ENCODE measurements at places on chromosomes 2 and 18.
A peak's percentile ranks its signal among the peaks of the same experiment; 100 is the strongest.

- DNase-seq: no peak
Observed at GRCh38 chr18:21242780-21243401, 859 bp downstream of the GREB1L start.

GRCh38 chr2:238890618-238891456, 43.0 kb downstream of the TWIST2 start:
- DNase-seq: no peak

- DNase-seq: no peak
Observed at GRCh38 chr2:75574106-75574505, 13.4 kb upstream of the EVA1A start.

- no peak for DNase-seq
Observed at GRCh38 chr2:127388423-127389164, 819 bp upstream of the MAP3K2 start.

GRCh38 chr2:84297155-84297554, 161.9 kb downstream of the SUCLG1 start:
- no peak for DNase-seq

DNA sequence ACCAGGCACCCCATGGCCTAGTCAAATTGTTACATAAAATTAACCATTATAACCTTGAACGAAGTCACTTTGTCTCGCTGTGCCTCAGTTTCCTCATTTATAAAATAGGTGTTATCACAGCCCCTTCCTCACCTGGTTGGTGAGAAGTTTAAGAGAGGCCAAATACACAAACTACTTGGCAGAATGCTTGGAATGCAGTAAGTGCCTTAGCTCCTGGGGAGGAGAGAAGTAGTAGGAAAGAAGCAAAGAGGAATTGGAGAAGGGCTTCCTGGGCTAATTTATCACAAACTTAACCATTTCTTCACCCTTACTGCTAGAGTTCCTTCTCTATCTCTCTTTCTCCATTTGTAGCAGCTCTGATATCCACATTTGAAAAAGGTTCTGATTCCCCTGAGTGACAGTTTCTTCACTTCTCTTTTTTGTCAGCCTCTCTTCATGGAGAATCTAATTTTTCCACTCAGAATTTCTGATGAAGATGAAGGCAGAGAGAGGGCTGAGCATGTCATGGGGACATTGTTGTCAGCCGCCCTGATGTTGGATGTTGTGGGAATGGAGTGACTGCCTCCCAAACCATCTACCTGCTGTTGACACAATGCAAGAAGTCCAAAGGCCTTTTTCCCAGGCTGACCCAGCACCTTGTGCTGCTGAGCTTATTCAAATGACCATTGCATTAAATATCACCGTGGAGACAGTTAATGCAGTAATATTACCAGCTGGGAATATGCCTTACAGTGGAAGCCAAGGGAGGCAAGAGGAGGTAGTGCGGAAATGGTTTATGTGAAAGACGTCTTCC, 60.4 kb downstream of the BOD1L2 start:
- peak; percentile 27 for DNase-seq

GRCh38 chr18:36368889-36369288, 71.4 kb downstream of the FHOD3 start:
- DNase-seq: no peak

DNA sequence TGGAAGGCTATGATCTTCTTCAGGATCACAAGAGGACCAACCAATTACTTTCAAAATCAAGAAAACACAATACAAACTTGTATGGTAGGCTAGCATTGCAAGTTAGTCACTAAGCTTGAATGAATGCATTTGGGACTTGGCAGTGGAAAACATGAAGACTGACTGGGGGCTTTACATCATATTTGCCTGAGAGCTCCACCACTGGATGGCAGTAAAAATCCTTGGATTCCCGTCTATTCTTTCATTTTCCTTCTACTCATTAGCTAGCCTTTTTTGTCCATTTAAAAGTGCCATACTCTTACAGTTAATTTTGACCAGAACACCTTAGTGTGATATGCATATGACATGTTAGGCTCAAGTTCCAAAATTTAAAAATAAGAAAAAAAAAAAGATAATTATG, 63.5 kb upstream of the RASGRP3 start:
- peak; percentile 32 for DNase-seq

- no peak for DNase-seq
Observed at GRCh38 chr2:211591426-211591825, 947.2 kb downstream of the ERBB4 start.

- DNase-seq: no peak
Observed at GRCh38 chr2:108193251-108193650, 46.5 kb upstream of the SULT1C3 start.

DNA sequence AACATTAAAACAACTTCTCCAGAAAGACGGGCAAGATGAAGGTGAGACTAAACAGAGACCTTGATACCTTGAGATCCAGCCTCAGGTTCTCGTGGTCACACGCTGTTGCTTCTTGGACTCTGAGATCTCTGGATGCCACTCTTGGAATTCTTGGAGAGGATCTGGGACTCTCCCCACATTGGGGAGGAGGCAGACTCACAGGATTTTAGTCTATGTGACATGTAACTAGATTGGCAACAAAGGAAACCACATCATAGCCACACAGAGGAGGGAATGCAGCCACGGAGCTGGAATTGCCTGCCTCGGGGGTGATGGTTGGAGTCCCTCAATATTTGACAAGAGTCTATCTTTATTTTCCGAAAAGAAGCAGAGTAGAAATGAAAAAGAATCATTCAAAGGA, 78.8 kb upstream of the IGFBP5 start:
- DNase-seq: no peak

DNA sequence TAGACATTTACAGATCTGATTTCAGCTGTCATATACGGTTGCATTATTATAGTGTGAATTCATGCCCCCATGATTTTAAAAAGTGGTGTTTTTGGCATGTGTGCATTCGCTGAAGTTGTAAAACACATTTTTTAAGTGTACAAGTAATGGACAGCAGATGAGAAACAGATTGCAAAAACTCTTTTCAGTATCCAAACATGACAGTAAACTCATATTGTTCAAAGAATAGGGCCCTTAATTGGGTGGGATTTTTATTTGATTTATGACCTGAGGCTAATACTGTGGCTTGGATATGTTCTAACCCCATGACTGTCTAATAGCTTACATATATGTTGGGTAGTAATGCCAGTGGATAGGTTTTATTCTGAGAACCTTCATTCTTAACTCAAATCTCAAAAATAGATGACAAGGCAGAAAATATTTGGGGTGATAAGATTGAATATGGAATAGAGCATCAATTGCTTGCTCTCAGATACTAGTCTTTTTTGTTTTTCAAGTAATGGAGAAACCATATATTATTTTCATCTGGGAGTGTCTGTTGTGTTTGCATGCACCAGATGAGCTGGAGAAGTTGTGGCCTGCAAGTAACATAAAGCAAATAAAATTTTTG, 118.6 kb downstream of the PARD3B start:
- no peak for DNase-seq

DNA sequence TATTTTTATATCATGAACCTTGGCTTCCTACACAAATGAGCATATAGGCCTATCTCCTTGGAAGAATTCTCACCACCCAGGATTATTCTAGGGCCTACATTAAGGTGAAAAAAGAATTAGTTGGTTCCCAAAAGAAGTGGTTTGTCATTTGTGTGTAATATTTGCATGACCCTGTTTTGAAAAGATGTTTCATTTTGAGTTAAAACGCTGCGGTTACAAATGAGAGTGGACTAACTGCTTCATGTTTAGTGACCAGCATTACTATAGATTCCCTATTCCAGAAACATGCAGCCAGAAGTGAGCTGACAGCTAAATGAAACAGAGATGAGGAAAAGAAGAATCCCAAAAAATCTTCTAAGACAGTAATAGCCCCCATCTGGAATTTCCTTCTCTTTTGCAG, 44.1 kb upstream of the TMEM178A start:
- DNase-seq: no peak

DNA sequence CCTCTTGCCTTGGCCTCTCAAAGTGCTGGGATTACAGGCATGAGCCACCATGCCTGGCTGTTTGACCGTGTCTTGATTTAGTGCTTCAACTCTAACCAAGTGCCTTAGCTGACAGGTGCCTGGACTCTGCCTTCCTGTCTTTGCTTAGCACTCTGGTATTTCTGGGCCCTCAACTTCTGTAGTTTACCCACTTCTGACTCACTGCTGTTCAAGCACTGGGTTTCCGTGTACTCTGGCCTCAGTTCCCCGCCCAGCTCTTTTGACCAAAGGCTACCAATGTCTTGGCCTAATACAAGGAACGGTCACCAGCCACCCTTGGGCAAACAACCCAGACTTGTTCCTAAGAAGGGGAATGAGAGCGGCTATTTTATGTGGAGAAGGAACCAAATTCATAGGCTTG, 35.7 kb upstream of the CABLES1 start:
- DNase-seq: no peak

GRCh38 chr2:45559436-45559835, 51.6 kb downstream of the SRBD1 start:
- DNase-seq: no peak

DNA sequence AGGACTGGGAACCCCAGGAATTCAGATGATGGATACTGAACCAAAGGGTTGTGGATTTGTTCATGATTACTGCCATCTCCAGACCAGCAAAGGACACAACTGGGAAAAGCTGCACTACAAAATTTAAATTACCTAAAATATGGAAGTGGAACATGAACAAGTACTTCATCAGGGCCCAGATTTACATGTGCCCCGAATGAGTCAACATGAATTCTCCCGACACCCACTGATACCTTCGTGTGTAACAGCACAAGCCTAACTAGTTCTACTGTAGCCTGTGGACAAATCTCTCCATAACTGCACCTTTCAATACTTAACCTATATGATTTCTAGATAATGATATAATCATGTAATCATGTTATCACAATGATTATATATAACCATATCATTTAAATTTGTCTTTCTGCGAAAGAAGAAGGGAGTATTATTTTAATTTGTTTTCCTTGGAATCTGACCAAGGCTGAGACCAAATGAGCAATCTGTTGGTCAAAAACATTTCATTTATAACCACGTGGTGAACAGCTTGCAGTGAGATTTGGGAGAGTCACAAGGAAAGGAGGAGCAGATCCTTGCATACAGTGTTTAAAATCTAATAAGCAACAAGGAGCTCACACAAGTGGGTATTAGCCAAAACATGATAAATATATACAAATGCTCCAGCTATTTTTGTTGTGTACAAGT, 70.5 kb downstream of the CACNB4 start:
- no peak for DNase-seq

DNA sequence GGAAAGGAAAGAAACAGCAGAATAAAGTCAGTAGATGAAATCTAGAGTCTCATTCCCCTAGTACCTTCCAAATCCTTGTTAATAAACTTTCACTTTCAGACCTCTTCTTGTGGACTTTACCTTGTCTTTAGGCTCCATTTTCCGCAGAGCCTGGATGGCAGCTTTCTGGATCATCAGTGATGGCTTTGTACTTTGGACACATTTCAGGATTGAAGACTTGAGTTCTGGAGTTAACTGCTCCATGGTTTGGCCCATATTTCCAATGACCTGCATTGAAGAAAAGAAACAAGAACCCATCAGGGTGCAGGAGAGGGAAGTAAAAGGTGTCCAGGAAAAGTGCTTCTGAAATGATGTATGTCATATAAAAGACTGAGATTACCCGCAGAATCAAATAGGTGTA, 14.4 kb downstream of the APOB start:
- no peak for DNase-seq
